ENCODE measurements at places on chromosomes 7 and 10.

GRCh38 chr7:151694828-151695580, 175.3 kb upstream of the RHEB start:
- no peak for DNase-seq

- no peak for DNase-seq
These were observed 216.9 kb upstream of the FERD3L start for GRCh38 chr7:19362099-19362498.

- DNase-seq: no peak
These were observed 243.2 kb upstream of the TMEM229A start for GRCh38 chr7:124276005-124276622.

DNA sequence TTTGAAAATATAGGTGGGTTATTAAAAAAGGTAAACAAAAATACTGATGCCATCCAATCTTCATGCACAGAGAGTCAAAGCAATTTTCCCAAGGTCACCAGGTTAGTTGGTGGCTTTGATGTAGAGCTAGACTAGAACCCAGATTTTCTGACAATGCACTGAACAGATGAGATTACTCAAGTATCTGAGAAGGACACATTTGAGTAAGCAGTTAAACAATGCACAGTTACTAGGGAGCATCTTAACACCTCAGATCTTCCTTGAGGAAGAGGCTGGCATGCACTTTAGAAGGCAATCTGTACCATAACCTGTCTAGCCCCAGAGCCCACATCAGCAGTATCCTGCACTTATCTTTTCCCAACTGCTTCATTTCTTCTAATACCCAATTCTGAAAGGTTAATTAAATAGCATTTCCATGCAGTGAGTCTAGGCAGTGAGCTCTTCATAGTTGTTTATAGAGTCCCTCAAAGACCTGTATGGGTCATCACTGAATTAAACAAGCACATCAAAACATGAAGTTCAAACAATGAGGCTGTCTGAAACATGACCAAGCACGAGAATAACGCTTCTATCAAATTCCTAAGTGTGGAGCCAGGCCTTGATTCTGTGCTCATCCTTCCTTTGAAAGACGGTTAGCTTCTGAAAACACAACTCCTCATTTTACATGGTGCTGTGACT, 38.2 kb upstream of the ANK3 start:
- no peak for DNase-seq

DNA sequence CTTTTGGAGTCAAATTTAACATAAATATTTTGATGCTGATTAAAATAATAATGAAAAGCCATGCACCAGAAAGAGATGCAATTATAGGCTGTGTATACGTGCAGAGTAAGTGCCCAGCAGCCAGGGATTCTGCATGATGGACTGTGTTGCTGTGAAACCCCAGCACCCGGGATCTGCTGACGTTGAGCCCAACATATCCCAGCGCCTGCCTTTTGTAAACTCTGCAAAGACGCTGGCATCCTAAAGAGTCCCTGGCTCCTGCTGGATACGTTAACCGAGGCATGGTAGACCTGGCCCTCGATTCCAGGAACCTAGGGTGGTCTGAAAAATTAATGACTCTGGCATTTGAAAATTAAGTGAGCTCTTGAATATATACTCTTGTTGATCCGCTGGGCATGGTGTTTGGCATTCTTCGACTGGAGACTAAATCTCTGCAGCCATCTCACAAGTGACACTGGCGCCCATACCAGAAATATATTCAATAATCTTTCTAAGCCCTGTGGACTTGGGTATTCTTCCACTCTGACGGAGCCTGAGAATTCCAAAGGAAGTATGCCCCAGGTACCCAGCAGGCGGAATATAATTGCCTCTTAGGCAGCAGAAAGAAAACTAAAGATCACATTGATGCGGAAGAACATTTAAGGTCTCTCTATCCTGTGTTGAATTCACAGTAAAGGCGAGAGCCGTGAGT, 191.2 kb upstream of the SH2B2 start:
- no peak for DNase-seq

DNA sequence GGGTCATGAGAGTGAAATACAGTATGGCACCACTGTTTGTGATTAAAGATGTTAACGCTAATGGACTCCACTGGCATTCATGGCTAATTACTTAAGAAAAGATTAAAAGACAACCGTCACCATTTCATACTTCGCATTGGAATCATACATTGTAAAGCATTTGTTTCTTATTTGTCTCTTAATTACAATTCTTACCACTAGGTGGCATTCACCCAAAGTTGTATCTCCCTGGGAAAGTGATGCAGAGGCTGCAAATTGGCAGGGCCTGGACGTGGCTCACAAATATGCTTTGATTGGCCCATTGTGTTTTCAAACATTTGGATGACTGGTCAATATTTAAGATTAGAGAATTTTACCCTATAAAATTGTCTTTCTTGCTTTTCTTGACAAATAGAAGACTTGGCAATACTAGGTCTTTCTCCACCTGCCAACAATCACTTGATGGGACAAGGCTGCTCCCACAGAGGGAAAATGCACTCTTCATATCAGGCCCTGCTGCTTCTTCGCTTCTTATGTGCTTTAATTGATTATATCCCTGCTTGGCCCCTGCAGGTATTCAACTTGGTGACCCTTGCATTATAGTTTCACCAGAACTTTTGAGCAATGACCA, 72.1 kb upstream of the STARD3NL start:
- peak; percentile 68 for DNase-seq

GRCh38 chr10:22420787-22421517, 75.7 kb downstream of the SPAG6 start:
- DNase-seq: no peak

DNA sequence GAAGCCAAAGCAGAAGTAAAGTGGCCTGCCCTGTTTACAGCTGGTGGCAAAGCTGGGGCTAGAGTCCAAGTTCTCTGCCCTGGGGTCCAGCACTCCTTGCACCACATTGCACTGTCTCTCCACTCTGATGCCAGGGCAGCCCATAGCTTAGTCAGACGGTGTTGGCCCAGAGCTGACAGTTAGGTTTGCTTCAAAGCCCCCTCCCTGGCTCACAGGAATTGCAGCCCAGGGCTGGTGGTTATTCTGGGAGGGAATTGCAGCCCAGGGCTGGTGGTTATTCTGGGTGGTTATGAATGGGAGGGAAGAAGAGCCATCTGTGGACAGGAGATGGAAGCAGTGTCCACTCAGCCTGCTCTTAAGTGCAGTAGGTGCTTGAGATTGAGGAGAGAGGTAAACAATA, 88.9 kb downstream of the SCRN1 start:
- DNase-seq: no peak

GRCh38 chr10:112213836-112214235, 30.3 kb upstream of the GPAM start:
- no peak for DNase-seq

DNA sequence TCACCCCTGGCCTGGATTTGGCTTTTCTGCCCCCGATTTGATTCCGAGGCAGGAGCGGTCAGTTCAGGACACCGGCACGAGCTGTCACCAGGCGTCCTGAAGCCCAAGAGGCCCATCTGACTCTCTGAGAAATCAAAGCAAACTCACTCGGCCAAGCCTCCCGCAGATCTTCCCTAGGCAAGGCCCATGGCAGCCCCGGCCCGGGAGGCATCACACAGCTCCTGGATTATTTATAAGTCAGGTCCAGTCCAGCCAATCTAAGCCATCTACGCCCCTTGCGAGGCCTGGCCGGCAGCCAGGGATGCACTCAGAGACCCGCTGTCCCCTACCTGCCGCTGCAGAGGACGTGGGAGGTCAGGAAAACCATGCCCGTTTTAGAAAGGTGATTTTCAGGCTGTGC, 87.3 kb upstream of the DIP2C start:
- DNase-seq: no peak

GRCh38 chr10:47329855-47330254, 7.6 kb downstream of the GDF2 start:
- no peak for DNase-seq

DNA sequence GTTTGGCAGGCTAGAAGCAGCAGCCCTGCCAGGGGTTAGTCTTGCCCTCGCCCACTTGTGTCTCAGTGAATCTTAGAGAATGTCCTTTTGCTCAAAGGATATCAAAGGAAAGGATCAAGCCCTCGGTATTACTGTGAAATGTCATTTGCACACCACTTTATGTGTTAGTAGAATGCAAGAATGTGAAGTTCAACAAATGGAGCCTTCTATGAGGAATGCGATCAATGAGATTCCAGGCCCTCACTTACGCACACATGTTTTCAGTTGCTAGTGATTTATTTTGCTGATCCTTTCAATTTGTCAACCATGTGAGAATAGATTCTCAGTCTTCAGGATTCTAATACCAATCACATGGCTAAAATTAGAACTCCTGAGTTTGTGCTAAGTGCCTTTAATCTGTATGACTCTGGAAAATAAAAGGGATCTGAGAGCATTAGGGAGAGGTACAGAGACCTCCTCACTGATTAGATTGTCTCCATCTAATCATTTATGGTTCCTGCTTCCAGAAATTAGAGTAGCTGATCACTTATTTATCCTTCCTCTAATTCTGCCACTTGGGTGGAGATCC, 123.0 kb upstream of the SP4 start:
- DNase-seq: no peak

DNA sequence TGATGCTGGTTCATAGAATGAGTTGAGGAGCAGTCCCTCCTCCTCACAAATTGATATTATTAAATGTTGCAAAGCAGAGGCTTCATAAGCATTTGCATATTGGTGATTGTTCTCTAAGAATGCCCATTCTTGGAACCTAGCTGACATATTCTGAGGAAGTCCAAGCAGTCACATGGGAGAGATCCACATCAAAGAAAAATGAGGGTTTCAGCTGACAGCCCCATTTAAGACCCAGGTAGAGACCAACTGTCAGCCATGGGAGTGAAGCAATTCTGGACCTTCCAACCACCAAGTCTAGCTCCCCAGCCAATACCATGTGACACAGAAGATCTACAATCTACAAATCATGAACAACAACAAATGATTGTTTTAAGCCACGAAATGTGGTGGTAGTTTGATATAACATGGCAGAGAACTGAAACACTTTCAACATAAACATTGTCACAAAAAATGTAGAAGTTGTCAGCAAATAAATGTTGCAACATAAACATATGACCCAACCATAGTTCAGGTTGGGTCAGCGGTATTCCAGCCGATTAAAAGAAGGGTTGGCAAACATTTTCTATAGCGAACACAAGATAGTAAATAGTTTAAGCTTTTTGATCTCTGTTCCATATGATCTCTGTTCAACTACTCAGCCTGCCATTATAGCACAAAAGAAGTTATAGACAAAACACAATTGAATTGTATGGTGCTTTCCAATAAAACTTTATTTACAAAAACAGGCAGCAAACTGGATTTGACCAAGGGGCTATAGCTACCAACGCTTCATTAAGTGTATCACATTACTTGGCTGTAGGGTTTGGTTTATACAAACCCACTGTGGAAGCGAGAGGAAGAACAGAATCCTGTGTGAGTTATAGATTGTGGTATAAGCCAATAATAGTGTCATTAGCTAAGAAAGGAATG, 41.4 kb upstream of the MPP7 start:
- no peak for DNase-seq

DNA sequence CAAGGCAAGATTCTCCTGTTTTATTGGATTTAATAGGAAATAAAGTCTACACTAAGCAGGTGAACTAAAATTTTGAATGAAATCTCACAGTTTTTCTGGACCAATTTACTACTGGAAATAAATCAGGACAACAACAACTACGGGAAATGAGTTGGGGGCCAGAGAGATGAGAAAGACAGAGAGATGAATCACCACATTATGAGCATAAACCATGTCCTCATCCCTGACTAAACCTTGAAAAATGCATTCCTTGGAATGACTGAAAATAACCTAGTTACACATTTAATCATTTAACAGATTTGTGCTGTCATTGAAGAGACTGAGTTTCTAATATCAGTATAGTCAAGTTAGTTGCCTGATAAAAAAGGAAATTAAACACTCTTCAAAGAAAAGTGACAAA, 608.4 kb upstream of the KCND2 start:
- no peak for DNase-seq

DNA sequence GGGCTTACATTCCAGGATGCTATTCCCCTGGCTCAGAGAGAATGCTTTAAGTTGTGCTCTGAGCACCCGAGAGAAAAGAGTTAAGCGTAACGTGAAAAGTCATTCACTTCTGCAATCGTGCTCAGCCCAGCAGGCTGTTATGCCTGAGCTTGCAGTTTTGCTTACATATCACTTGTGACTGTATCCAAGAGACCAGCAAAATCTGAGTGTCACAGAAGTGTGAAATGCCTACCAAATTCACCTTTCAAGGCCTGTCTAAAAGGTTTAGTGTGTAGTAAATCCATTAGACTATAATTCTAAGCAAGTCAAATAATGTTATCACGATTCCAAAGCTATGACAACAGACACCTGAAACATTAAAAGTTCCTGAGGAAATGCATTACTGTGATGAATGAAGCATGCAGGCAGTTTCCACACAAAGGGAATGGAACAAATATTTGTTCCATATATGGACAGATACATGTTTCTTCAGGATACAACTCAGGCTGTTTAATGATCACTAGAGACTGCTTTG, 20.1 kb downstream of the ITGB1 start:
- no peak for DNase-seq

DNA sequence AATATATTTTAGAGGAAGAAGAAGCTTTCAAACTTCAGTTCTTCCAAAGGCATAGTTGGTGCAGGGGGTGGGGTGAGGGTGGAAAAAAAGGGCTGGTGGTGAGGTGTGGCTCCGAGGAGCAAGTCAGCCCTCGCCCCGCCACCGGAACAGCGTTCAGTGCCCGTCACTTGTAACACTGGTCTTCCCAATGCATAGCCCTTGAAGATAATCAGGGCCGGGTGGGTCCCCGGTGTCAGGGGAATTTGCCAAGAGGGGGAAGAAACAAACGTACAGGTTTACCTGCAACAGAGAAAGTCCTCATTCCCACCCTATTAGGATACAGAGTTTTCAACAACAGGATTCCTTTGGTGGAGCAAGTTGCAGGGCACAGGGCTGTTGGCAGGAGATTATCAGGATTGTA, 1.5 kb downstream of the SVOPL start:
- no peak for DNase-seq

DNA sequence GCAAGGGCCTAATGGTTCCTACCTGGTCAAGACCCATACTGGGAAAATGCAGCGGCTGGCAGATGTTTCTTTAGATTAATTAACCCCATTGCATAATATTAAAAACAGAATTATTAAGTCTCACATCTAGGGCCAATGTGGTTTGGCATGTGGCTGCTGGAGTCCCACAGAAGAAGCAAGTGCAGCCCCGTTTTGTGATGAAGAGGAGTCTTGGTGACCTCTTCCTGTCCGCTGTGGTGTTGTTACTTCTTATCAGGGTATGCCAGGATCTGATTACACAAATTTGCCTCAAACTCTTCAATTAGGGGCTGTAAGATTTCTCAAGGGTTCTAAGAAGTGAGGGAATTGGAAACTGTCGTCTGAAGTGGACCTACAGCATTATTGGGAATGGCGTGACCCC, 240.3 kb downstream of the SEC23IP start:
- no peak for DNase-seq

GRCh38 chr10:132526676-132527075, 10.9 kb upstream of the INPP5A start:
- no peak for DNase-seq
